Tongue (tissue), 3 donors: ENCODE measurements at places on chromosomes 5 and 9. TPM values are rescaled to one million over a fixed set of nuclear protein-coding genes. Genes with fewer than 3 reads are reported as not detected.

DNA sequence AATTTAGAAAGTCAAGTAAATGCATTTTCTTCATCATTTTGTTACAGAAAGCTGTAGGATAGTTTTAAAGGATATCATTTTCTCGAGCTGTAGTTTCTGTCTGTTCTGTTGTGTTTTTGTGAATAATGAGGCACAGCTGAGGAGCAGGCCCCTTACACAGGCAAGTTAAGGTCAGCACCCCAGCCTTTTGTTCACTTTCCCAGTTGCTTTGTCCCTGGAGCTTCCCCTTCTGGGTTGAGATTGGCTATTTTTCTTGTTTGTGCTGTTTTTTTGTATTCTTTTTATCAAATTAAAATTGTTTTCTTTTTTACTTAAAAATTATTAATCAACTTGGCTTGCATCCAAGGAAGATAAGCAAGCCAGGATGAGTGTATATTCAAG lies 213.8 kb upstream of the ACTBL2 start:
- peak; percentile 7 for DNase-seq

GRCh38 chr5:67960939-67961338 lies 254.6 kb upstream of the PIK3R1 start:
- no peak for DNase-seq

DNA sequence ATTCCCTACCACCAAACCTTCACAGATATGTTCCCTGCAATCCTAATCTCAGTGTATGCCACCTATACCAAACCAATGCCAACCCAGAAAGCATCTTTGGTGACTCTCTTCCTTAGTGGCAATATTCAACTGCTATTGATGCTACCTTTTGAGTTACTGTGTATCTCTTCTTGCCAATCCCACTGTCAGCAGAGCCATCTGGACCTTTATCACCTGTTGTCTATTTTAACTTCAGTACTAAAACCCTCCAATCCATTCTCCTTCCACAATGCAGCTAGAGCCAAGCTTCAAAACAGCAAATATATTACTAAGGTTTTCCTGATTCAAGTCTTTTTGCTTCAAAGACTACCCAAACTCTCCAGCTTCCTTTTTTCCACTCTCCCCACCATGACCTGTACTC lies 777.2 kb upstream of the DMAC1 start:
- no peak for DNase-seq

DNA sequence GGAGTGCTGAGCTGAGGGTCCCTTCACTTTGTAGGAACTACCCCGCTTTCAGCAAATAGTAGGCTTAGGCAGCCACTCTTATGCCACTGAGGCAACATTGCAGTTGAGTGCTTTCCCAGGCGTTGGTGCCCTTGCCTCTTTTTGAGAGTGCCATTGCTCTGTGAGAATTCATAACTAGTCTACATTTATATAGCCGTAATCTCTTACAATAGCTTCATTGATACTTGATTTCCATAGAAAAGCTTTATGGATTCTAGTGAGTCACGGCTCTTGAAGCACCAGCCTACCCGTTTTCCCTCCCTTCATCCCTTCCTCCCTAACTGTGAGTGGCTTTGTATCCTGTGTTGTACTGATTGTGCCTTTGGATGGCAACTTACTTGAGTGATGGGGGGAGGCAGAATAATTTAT lies 283.9 kb downstream of the AOPEP start:
- DNase-seq = no peak

- no peak for DNase-seq
Measured at GRCh38 chr9:98365781-98366180, 110.3 kb upstream of the TBC1D2 start.

- no peak for DNase-seq
Measured at GRCh38 chr5:109519416-109519815, 109.6 kb upstream of the PJA2 start.

- DNase-seq = no peak
Measured at GRCh38 chr9:4222357-4222756, 77.5 kb downstream of the GLIS3 start.

DNA sequence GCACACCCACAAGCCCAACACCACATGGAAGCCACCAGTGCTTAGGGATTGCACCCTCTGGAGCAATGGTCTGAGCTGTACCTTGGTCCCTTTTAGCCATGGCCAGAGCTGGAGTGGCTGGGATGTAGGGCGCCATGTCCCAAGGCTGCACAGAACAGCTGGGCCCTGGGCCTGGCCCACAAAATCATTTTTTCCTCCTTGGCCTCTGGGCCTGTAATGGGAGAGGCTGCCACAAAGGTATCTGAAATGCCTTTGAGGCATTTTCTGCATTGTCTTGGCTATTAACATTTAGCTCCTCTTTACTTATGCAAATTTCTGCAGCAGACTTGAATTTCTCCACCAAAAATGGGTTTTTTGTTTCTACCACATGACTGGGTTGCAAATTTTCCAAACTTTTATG lies 117.6 kb downstream of the SPOCK1 start:
- no peak for DNase-seq

GRCh38 chr9:105244734-105245028 lies 230 bp downstream of the SLC44A1 start:
- no peak for DNase-seq

- peak; percentile 72 for DNase-seq
Measured at GRCh38 chr5:127072861-127073846, at the start of gene C5orf63. C5orf63 (minus strand) TSS chr5:127073502; CDS start chr5:127058995, 14,507 bp downstream.

DNA sequence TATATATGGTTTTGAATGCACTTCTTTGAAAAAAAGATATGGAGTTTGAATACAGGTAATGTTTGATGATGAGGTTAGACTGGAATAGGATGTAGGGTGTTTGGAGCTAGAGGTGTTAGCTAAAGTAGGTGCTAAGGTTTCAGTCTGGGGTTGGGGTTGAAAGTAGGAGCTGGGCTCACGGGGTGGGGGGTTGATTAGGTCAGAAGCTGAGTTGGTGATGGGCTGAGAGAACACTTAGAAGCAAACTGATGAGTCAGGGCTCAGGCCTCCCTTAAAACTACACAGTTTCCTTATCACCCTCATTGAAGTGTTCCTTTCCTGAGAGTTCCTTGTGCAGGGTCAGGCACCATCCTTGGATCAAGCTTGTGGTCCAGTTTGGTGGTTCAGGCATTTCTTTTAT lies 308.8 kb upstream of the ADAMTS16 start:
- no peak for DNase-seq

DNA sequence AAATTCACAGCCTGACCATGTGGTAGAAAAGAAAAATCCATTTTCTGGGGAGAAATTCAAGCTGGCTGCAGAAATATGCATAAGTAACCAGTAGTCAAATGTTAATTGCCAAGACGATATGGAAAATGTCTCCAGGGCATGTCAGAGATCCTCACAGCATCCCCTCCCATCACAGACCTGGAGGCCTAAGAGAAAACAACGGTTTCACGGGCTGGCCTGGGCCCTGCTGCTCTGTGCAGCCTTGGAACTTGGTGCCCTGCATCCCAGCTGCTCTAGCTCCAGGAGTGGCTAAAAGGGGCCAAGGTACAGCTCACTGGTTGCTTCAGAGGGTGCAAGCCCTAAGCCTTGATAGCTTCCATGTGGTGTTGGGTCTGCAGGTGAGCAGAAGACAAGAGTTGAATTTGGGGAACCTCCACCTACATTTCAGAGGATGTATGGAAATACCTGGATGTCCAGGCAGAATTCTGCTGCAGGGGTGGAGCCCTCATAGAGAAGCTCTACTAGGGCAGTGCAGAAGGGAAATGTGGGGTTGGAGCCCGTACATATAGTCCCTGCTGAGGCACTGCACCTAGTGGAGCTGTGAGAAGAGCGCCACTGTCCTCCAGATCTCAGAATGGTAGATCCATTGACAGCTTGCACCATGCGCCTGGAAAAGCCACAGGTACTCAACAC lies 49.7 kb downstream of the PTBP3 start:
- no peak for DNase-seq

- DNase-seq = peak; percentile 38
Measured at GRCh38 chr9:87088192-87088591, 140.9 kb upstream of the GAS1 start.

DNA sequence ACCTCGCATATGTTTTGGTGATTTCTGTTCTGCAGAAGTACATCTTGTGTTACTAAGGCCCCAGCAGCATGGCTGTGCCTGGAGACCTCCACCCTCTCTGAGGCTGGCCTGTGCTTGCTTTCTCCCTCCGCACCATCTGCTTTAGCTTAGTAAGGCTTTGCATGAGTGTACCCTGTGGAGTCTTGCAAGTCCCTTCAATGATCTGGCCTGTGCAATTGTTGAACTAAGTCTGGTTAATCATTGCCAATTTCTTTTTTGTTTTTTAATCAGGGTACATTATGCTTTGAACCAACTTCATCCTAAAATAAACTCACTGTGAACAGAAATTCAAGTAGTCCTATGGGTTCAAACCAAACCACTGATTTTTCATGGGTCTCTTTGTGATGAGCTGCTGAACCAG lies 32.3 kb downstream of the ACOT12 start:
- DNase-seq = no peak

DNA sequence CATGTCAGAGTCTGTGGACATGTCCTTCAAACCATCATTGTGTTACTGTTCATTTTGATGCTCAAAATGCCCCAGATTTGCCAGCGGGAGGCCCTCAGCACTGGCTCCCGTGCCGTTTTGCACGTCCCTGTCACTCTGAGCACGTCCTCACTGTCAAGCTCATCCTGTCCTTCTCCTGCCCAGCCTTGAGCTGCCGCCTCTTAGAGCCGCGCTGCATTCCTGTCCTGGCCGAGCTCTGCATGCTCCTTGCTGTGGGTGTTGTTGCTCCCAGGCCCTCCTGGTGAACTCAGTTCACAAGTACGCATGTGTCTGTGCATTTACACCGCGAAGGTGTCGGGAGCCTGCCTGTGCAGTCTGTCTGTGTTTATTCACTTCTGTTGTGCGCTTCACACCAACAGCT lies 62.2 kb downstream of the WNK2 start:
- no peak for DNase-seq

DNA sequence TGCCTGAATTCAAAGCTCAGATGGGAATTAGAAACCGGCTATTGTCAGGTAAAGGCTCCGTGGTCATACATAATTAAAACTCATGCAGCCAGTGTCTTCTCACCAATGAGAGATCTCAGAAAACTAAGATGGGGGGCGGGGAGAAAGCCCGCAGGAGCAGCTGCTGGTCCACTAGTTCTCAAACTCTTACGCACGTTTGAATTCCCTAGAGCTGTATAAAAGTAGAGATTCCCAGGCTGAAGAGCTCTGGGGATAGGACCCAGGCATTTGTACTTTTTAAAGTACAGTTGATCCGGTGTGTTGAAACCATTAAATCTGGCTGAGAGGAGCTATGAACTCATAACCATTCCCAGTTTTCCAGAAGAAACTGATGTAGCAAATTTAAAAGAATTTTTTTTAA lies 68.5 kb downstream of the FRMD3 start:
- no peak for DNase-seq

DNA sequence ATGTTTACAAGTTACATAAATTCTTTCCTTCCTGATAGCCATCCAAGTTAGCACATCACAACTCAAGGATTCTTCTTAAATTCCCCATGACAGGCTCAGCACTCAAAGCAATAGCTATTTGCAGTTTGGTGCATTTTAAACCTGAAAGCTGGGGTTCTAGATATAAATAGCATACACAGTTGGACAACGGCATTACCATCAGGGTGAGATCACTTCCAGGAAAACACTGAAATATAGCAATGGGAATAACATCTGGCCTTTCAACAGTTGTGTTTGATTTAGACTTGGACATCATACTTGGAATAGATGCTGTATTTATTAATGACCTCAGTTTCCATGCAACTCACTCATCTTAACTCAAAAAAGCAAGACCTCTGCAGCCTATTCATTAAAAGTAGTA lies 24.7 kb upstream of the LECT2 start:
- peak; percentile 90 for DNase-seq

DNA sequence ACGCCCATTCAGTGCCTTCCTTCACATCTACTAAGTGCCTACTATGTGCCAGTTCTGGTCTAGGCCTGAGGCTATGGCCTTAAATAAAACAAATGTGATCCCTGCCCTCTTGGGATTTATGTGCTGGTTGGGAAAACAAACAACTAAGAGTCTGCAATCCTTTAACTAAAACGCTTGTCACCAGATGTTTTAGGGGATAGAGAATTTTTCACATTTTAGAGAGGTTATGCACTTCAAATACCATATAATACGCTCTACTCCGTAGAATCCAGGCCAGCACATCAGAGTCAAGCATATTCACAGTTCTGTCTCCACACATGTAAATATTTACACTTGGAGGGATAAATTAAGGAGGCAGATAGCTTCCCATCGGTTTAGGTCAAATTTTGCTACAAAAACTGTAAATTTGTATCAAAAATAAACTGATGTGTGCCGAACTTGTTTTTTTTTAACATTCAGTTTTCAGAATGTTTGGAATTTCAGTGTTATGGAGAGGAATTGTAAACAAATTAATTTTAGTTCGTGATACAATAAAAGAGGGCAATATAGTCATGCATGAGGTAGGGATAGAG lies 22.0 kb upstream of the ADRA1B start:
- peak; percentile 11 for DNase-seq

DNA sequence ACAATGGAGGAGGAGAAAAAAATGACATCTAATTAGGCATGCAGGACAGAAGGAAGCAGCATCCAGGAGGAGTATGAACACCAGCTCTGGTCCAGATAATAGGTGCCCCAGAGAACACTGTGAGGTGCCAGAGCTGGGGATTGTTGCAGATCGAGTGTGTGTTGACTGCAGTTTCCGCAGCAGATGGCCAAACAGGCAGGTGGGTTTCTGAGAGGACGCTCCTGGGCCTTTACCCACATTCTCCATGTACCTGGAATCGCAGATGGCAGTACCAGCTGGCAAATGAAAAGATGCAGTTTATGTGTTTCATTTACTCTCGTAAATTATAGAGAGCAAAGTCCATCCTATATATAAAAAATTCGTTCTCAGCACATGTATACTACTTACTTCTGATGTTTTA lies 182.2 kb upstream of the ISL1 start:
- DNase-seq = no peak

GRCh38 chr5:177964471-177964870 lies 31.6 kb downstream of the PROP1 start:
- DNase-seq = no peak

GRCh38 chr9:131867611-131868192 lies 127.8 kb upstream of the RAPGEF1 start:
- DNase-seq = no peak

GRCh38 chr5:5105531-5105930 lies 34.6 kb upstream of the ADAMTS16 start:
- DNase-seq = no peak

GRCh38 chr9:27496135-27496504 lies 28.0 kb upstream of the IFNK start:
- DNase-seq = no peak

Gene SPATA31C1
- 0.21 TPM for total RNA-seq

Gene PCDHB14
- 7.8 TPM for total RNA-seq

Gene ADGRD2
- total RNA-seq = not detected

Gene ACOT12
- total RNA-seq = not detected

Gene LRRC19
- not detected for total RNA-seq

Gene TNPO1
- 177 TPM for total RNA-seq

Gene CAMK2A
- total RNA-seq = 42.6 TPM

Gene ZER1
- 56.1 TPM for total RNA-seq

Gene SLC46A2
- not detected for total RNA-seq

Gene PCDHGB4
- total RNA-seq = 5.9 TPM

Gene GRIN3A
- total RNA-seq = 0.21 TPM

Gene FOXD4L3
- not detected for total RNA-seq

Gene LEAP2
- total RNA-seq = 2.3 TPM

Gene NUTM2G
- total RNA-seq = not detected

Gene SLC34A3
- total RNA-seq = not detected

Gene ECSCR
- total RNA-seq = 7.9 TPM

Gene PCDHGC5
- total RNA-seq = 3.1 TPM
